ENCODE measurements at places on chromosomes 13 and 19.
A peak's percentile ranks its signal among the peaks of the same experiment; 100 is the strongest.

DNA sequence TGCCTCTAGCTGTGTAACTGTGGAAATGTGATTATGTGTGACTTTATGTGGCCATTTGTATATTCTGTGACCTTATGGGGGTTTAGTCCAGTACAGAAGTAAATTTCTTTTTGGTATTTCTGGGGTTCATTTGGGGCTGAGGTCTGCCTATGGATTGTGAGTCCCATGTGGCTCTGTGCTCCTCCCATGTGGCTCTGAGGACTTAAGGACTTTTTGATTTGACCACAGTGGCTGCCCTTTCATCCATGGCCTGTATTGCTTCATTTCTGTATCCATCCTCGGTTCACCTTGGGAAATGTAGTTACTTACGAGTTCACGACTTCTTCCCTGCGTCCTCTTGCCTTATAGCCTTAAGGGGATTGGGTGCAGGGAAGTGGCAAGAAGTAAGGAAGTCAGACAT lies 1.0 kb downstream of the ZNF420 start:
- no peaks in the 10 kb centered on the region for H3K27me3 ChIP-seq
- H3K4me1 ChIP-seq, result peaks cover 13% of the 10 kb centered on the region
- peak overlapping the region; percentile 90 for H3K27ac ChIP-seq
- H3K4me3 ChIP-seq, result peak overlapping the region; percentile 98
- no peak for DNase-seq

GRCh38 chr13:23433171-23434153 lies at the start of gene SACS:
SACS (minus strand) TSS chr13:23433702; CDS start chr13:23411239, 22,463 bp downstream.
- no peak within 1 kb of the TSS for H3K27ac ChIP-seq
- no peaks in the 10 kb centered on the region for H3K36me3 ChIP-seq
- H3K4me3 ChIP-seq, result peak within 1 kb of the TSS; percentile 71
- peaks cover 8% of the 10 kb centered on the region for H3K4me1 ChIP-seq

DNA sequence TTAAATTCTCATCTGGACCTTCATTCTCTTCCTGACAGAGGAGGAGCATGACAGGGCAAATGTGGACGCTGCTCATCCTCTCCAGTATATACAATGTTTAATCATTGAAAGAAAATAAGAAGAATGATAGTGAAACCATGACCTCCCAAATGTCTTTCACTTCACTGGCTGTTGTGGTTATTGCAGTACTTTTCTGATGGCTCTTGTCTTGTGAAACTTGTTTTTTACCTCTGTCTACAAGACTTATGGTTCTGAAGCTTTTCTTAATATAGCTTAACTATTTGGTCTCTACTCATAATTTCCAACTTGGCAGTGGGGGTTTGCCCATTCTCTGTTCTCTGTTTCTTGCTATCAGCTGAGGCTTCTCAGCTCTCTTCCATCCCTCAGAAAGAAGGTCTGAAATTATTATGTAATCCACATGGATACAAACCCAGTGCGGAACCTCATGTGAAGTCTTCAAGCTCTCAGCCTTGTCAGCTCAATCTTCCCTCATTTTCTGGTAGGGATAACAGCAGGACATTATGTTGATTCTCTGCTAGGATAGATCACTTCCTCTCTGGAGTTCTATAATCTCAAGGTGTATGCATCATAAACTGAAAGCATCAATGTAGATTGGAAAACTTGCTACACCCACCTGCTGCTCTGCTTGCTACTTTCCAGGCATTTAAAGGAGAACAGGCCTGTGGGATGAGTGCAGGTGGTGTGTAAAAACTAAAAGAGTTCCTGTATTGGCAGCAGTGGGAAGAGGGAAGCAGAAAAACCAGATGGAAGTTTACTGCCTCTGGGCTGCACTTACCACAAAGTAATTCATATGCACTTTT lies 250.3 kb upstream of the HTR2A start:
- H3K27ac ChIP-seq, result no peak overlapping the region
- H3K4me1 ChIP-seq, result no peaks in the 10 kb centered on the region
- no peaks in the 10 kb centered on the region for H3K36me3 ChIP-seq
- no peak for DNase-seq

DNA sequence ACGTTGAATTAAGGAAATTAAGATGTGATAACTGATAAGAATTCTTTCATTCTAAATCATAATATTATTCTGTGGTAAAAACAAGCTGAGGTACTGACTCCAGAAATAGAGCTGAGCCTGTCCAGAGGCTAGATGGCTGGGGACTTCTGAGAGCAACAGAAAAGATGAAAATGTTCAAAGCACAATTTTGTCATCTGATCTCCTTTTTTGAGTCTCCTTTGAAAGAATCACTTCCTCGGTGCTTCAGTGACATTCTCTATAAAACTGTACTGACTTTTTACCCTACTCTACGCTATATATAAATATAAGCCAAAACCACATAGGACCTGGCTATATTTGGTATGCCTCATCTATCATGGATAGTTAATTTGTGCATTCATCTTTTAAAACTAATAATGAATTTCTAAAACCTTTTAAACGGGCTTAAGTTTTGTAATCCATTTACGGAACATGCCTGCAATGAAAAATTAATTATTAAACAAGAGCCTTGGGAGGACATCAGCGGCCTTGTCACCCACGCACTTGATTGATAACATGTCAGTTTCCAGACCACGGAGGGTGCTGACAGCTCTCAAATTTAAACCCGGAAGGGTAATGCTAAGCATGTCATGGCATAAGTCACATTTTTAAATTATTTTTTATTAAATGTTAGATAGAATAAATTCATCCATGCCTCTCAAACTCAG lies 235.5 kb downstream of the PCDH9 start:
- no peaks in the 10 kb centered on the region for H3K36me3 ChIP-seq
- peak overlapping the region; percentile 49 for H3K27ac ChIP-seq
- H3K4me1 ChIP-seq, result peaks cover 19% of the 10 kb centered on the region
- no peaks in the 10 kb centered on the region for H3K27me3 ChIP-seq
- H3K4me3 ChIP-seq, result no peak overlapping the region

DNA sequence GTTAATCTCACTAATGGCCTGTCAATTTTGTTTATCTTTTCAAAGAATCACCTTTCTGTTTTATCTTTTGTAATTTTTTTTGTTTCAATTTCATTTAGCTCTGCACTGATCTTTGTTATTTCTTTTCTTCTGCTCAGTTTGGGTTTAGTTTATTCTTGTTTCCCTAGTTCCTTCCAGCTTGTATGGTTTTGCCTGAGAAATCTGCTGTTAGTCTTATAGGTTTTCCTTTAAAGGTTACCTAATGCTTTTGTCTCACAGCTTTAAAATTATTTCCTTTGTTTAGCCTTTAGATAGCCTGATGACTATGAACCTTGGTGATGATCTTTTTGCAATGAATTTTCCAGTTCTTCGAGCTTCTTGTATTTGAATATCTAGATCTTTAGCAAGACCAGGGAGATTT lies 1869.8 kb upstream of the PCDH20 start:
- no peak for DNase-seq
- H3K4me3 ChIP-seq, result no peak overlapping the region
- H3K36me3 ChIP-seq, result no peaks in the 10 kb centered on the region
- no peak overlapping the region for H3K27ac ChIP-seq

DNA sequence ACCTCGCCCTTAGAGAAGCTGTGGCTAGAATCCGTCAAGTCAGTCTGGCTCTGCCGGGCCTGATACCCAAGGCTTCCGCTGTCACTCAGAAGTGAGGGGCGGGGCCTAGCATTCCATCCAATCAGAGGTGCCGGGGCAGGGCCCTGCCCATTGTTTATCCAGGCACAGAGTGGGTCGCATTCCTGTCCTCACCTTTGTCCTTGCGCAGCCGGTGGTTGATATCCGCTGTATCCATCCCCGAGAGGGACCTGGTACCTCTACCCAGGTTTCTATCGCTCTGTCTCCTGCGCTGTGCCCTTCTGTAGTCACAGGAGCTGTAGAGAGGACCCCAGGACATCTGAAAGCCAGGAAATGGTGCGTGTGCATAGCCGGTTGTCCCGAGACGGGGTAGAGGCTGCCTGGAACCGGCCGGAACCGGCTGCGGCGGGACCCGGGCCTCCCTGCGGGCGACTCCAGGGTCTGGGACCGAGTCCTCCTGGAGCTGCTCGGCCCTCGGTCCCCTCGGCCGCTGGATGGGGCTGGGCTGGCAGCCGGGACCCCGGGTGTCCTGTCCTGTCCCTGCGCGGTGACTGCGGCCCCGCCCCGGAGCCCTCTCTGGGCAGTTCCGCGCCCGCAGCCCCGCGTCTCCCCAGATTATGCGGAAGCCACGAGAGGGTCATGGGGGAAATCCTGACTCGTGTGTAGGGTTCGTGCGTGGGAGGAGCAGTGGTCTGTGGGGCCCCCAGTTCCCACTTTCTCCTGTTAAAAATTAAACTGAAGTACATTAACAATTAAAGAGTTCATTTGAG lies at the start of gene ZNF763:
TSS of gene ZNF763 (plus strand) at position 183 of the 788 bp plus-strand sequence. CDS start at position 352, 169 bp downstream.
- H3K27ac ChIP-seq, result peak within 1 kb of the TSS; percentile 83
- no peaks in the 10 kb centered on the region for H3K27me3 ChIP-seq
- DNase-seq, result peak; percentile 96
- H3K4me1 ChIP-seq, result peaks cover 22% of the 10 kb centered on the region
- peak within 1 kb of the TSS; percentile 73 for H3K4me3 ChIP-seq

DNA sequence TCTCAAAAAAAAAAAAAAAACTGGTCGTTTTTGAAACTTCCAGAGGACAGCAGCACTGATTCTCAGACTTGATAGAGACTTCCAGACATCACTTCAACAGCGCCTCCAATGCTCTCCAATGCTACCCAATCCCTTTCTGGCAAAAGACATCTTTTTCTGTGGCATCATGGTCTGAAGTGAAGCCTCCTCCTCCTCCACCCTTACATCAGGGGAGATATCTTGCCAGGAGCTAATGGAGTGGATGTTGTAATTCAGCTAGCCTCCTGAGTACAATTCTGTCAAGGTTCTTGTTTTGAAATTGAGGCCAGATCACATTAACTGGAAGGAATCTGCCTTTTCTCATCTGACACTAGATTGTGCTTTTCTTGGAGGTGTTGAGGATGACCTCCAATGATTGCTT lies 24.2 kb downstream of the FXYD5 start:
- no peak overlapping the region for H3K4me3 ChIP-seq
- DNase-seq, result no peak
- H3K36me3 ChIP-seq, result no peaks in the 10 kb centered on the region
- peaks cover 10% of the 10 kb centered on the region for H3K4me1 ChIP-seq
- no peaks in the 10 kb centered on the region for H3K27me3 ChIP-seq
- no peak overlapping the region for H3K27ac ChIP-seq

DNA sequence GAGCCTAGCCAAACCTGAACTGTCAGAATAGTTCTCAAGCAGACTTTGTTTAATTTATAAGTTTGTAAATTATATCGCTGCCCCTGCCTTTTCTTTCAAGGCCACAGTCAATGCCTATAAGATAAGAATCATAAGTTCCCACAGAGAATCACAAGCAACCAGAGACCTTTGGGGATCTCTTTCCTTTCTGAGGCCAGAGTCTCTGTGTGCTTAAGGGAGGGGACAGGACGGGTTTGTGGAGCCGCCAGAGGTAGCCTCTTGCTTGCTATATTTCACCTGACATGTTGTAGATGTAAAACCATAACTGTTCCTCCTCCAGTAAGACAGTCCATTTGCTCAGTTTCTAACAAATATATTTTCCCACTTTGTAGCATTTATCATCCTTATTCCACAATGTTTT lies 458.8 kb downstream of the RFC3 start:
- no peaks in the 10 kb centered on the region for H3K36me3 ChIP-seq
- H3K27ac ChIP-seq, result no peak overlapping the region
- no peak for DNase-seq
- no peak overlapping the region for H3K4me3 ChIP-seq
- H3K27me3 ChIP-seq, result no peaks in the 10 kb centered on the region

DNA sequence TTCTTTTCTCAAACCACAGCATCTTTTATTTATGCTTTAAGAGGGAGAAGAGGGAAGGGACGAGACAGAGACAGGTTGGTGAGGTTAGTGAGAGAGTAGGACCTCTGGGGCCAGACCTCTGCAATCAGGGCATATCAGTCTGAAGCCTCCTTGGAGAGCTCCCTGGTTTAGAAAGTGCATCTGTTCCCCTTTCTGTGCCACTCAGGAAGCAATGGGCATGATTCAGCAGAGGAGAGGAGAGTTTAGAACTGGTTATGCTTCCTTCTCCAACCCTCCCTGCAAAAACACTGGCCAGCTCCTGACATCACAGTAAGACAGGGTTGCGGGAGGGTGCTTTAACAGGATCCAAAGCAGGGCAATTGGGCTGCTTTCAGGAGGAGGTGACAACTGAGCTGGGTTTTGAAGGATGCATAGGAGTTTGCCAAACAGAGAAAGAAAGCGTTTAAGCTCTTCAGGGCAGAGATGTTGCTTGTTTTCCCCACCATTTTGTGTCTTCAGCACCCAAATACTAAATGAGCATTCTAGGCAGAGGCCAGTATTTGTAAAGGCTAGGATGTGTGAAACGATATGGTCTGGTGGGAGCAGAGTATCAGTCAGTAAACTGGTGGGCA lies 33.1 kb downstream of the CERS4 start:
- no peaks in the 10 kb centered on the region for H3K27me3 ChIP-seq
- DNase-seq, result peak; percentile 75
- H3K4me1 ChIP-seq, result peaks cover 43% of the 10 kb centered on the region
- H3K36me3 ChIP-seq, result peaks cover 2% of the 10 kb centered on the region

- no peaks in the 10 kb centered on the region for H3K36me3 ChIP-seq
- DNase-seq, result no peak
- no peaks in the 10 kb centered on the region for H3K4me1 ChIP-seq
- no peak overlapping the region for H3K27ac ChIP-seq
- H3K27me3 ChIP-seq, result no peaks in the 10 kb centered on the region
Measured at GRCh38 chr13:72180253-72180952, 313.4 kb upstream of the DACH1 start.

- H3K27ac ChIP-seq, result no peak overlapping the region
- H3K4me3 ChIP-seq, result no peak overlapping the region
- H3K36me3 ChIP-seq, result peaks cover 25% of the 10 kb centered on the region
- no peaks in the 10 kb centered on the region for H3K27me3 ChIP-seq
Measured at GRCh38 chr19:32921624-32922023, 50.1 kb downstream of the CEP89 start.

- H3K4me3 ChIP-seq, result no peak overlapping the region
- no peak for DNase-seq
- H3K4me1 ChIP-seq, result no peaks in the 10 kb centered on the region
- no peaks in the 10 kb centered on the region for H3K27me3 ChIP-seq
- H3K27ac ChIP-seq, result no peak overlapping the region
Measured at GRCh38 chr13:31755803-31756212, 16.5 kb downstream of the RXFP2 start.

GRCh38 chr13:21059641-21060337 lies 1.6 kb downstream of the LATS2 start:
- H3K4me3 ChIP-seq, result peak overlapping the region; percentile 86
- peaks cover 56% of the 10 kb centered on the region for H3K4me1 ChIP-seq
- H3K27ac ChIP-seq, result peak overlapping the region; percentile 86
- H3K36me3 ChIP-seq, result no peaks in the 10 kb centered on the region
- H3K27me3 ChIP-seq, result no peaks in the 10 kb centered on the region

All from common myeloid progenitor, CD34-positive (primary cell).